ENCODE measurements at places on chromosomes 7 and 10.

DNA sequence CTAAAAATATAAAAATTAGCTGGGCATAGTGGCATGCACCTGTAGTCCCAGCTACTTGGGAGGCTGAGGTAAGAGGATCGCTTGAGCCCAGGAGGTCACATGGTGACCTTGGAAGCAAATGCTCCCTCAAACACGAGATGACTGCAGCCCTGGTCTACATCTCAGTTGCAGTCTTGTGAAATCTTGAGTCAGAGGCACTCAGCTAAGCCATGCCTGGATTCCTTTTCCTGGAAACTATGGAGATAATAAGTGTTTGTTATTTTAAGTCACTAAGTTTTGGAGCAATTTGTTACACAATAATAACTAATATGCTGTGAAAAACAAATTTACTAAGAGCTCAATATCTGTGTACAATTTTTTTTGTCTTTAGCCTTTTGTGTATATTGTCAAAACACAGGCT is 284.3 kb upstream of the KAT6B start:
- no peaks in the 10 kb centered on the region for H3K27me3 ChIP-seq
- H3K27ac ChIP-seq: no peak overlapping the region
- H3K36me3 ChIP-seq: no peaks in the 10 kb centered on the region
- DNase-seq: no peak
- H3K4me3 ChIP-seq: no peak overlapping the region
- no peaks in the 10 kb centered on the region for H3K4me1 ChIP-seq

DNA sequence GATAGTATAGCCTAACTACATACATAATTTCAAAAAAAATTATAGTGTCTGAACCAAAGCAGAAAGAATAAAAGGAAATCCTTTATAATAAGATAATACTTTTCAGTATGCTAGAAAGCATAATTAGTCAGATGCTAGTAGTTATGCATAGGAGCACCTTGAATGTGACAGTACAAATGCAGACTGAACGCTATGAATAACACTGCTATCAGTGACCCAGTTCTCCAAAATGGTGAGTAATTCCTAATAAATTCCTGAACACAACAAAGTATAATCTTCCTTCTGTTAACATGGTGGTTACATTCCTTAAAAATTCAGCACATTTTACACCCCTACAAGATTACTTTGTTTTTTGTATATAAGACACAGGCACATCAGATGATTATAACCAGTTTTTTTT is 1.2 kb upstream of the CHPF2 start:
- peaks cover 18% of the 10 kb centered on the region for H3K4me1 ChIP-seq
- no peaks in the 10 kb centered on the region for H3K36me3 ChIP-seq
- H3K27ac ChIP-seq: no peak overlapping the region

- peaks cover 12% of the 10 kb centered on the region for H3K27me3 ChIP-seq
- H3K27ac ChIP-seq: no peak overlapping the region
- DNase-seq: peak; percentile 73
- H3K4me3 ChIP-seq: peak overlapping the region; percentile 92
- H3K4me1 ChIP-seq: peaks cover 2% of the 10 kb centered on the region
These were observed 67.6 kb upstream of the CTNNA3 start for GRCh38 chr10:67763499-67764011.

- H3K27me3 ChIP-seq: peaks cover 7% of the 10 kb centered on the region
- peak overlapping the region; percentile 35 for H3K27ac ChIP-seq
- no peaks in the 10 kb centered on the region for H3K36me3 ChIP-seq
- H3K4me3 ChIP-seq: peak overlapping the region; percentile 22
- H3K4me1 ChIP-seq: peaks cover 25% of the 10 kb centered on the region
These were observed 215.8 kb upstream of the PFKP start for GRCh38 chr10:2851566-2851965.

DNA sequence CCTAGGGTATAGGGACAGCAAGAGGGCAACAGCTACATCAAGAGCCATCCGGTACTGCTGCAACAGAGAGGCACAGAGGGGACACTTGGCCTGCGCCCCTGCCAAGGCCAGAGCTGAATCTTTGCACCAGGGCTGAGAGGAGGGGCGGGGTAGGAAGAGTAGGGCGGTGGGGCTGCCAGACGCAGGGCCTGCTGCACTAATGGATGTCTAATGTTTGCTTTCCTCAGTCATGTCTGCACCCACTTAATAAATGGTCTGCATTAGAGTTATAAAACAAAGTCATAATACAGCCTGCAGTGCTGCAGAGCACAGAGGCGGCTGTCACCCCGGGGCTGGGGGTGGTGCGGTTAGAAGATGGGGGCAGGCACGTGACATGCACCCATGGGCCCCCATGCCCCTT is 42.2 kb upstream of the SLC29A3 start:
- H3K27ac ChIP-seq: no peak overlapping the region
- DNase-seq: no peak
- H3K27me3 ChIP-seq: peaks cover 8% of the 10 kb centered on the region
- no peaks in the 10 kb centered on the region for H3K36me3 ChIP-seq
- H3K4me3 ChIP-seq: no peak overlapping the region

DNA sequence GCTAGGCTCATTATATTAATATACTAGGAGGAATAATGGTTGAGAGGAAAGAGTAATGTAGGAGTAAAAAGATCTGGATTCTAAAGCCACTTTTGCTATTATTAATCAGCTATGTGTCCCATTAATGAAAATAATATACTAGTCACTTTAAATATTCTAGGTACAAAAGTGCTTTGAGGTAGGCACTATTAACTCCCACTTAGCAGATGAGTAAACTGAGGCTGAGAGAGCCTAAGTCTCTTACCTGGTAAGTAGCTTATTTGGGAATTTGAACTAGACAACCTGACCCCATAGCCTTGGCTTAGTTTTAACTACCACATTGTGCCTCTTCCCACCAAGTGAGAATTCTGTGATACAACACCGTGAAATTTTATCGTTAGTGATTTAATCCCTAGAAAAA is 6.0 kb downstream of the ARMC10 start:
- H3K36me3 ChIP-seq: no peaks in the 10 kb centered on the region
- no peak overlapping the region for H3K27ac ChIP-seq
- H3K4me1 ChIP-seq: peaks cover under 1% of the 10 kb centered on the region

GRCh38 chr7:98305951-98306535 is 24.6 kb downstream of the BRI3 start:
- no peak overlapping the region for H3K4me3 ChIP-seq
- peaks cover under 1% of the 10 kb centered on the region for H3K27me3 ChIP-seq
- H3K27ac ChIP-seq: no peak overlapping the region
- no peaks in the 10 kb centered on the region for H3K36me3 ChIP-seq
- DNase-seq: no peak

GRCh38 chr7:91039033-91039432 is 225.2 kb upstream of the FZD1 start:
- H3K4me1 ChIP-seq: peaks cover 13% of the 10 kb centered on the region
- no peak overlapping the region for H3K27ac ChIP-seq
- no peak overlapping the region for H3K4me3 ChIP-seq
- no peaks in the 10 kb centered on the region for H3K27me3 ChIP-seq

DNA sequence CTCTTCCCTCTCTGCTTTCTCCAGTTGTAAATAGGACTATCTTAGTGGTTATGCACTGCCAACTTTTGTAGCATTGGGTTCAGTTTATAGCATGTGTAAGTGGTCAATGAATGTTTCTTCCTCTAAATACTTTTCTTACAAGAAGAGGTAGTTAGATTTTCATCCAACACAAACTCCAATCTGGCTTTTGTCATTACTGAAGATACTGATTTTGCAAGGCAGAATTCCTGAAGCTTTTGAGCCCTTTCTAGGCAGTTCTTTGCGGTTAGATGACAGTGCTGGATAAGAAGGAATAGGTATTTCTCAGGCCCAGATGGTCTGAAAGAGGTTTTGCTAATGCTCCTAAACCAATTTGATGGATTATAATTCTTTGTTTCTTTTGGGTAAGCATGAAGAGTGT is 60.5 kb downstream of the BICC1 start:
- H3K27ac ChIP-seq: no peak overlapping the region
- H3K27me3 ChIP-seq: no peaks in the 10 kb centered on the region
- no peak overlapping the region for H3K4me3 ChIP-seq
- no peaks in the 10 kb centered on the region for H3K36me3 ChIP-seq
- no peak for DNase-seq

DNA sequence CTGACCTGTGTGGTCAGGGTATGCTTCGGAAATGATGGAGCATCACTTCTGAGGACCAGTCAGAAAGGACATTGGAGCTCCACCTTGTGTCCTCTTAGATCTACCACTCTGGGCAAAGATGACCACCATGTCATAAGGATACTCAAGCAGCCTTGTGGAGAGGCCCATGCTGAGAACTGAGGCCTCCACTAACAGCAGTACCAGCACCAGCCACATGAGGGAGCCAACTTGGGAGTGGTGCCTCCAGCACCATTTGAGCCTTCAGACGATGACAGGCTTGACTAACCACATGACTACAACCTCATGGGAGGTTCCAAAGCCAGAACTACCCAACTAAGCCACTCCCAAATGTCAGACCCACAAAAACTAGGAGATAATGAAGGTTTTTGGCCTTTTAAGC is 116.0 kb downstream of the NPTX2 start:
- H3K4me3 ChIP-seq: no peak overlapping the region
- H3K36me3 ChIP-seq: no peaks in the 10 kb centered on the region
- H3K4me1 ChIP-seq: no peaks in the 10 kb centered on the region
- no peak overlapping the region for H3K27ac ChIP-seq
- peak; percentile 73 for DNase-seq

Data from glutamatergic neuron (in vitro differentiated cells).